NCI-H69 (cell line): ENCODE measurements at places on chromosomes 12 and 14.

- peak; percentile 94 for DNase-seq
Measured at GRCh38 chr14:62117010-62117750, 355.0 kb downstream of the SNAPC1 start.

DNA sequence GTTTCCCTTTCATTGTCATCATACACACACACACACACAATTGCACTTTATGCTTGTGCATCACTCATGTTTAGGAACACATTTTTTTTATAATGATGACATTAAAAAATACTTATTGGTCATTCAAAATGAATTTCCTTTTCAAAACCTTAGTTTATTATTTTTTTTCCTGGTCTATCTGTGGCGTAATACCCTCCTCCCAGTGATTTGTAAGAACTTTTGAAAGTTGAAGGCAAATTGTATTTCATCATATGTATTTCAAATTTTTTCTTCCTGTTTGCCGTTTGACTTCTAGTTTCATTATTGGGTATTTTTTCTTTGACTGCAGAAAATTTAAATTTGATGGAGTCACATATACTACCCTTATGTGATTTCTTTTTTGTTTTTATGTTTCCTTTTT lies 2.5 kb upstream of the LRRK2 start:
- no peak for DNase-seq

GRCh38 chr12:6198556-6198955 lies 1.6 kb upstream of the CD9 start:
- no peak for DNase-seq

GRCh38 chr14:99158646-99159165 lies 113.3 kb downstream of the BCL11B start:
- DNase-seq = no peak

- peak; percentile 25 for DNase-seq
Measured at GRCh38 chr14:26255213-26255612, 342.6 kb downstream of the NOVA1 start.

GRCh38 chr14:104852280-104852663 lies 12.8 kb upstream of the CEP170B start:
- no peak for DNase-seq

- DNase-seq = peak; percentile 54
Measured at GRCh38 chr14:90695997-90696660, 120.1 kb downstream of the TTC7B start.

DNA sequence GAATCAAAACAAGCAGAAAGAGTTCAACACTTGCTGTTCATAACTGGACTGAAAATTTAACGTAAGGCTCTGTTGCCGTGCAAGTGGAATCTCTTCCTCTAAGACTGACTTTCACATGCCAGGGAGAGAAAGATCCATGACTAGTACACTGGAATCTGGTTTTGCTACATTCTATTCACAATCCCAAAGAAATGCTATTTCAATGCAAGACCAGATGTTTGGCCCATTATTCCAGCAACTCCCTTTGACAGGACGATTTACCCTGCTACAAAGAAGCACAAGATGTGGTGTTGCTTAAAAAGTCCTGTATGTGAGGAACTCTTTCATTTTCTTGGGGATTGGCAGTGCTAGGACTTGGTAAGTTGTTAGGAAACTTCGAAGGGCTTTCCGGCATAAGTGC lies 17.4 kb downstream of the RFC5 start:
- DNase-seq = no peak

DNA sequence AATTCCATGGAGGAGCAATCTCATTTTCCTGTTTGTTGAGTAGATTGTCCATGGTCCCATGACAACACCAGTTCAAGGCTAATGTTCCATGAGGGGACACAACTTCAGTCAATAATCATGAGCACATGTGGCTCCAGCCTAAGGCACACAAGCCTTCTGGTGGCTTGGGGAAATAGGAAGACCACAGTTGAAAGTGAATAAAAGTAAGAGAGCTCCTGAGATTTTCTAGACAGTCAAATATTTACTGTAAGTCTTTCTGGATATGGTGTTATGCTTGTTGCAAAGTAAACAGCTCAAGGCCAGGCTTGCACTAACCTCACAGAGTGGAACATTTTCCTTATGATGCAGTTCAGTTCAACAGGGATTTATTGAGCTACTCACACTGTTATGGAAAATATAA lies 206.9 kb upstream of the SLC38A2 start:
- DNase-seq = peak; percentile 27

GRCh38 chr12:19780460-19780859 lies 341.2 kb downstream of the AEBP2 start:
- no peak for DNase-seq

GRCh38 chr12:124496584-124496983 lies 70.8 kb downstream of the NCOR2 start:
- peak; percentile 19 for DNase-seq

DNA sequence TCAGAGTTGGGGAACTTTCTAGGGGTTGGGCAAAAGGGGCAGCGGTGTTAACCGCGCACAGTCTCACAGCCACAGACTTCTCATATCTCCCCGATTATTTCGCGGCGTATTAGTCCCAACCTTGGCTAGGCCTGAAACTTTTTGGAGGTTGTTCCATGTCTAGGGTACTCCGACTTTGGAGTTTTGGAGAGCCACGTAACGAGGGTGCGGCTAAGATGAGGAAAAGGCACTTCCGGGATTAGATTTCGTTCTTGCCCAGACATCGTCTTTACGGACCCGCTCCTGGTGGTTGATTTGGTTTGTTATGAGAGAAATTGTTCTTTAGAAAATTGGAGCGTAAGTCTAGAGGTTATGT lies 513 bp downstream of the CCNK start:
- DNase-seq = peak; percentile 53

GRCh38 chr12:21815306-21816062 lies 41.0 kb upstream of the KCNJ8 start:
- DNase-seq = peak; percentile 1
